ENCODE measurements at places on chromosomes 11 and 22.

DNA sequence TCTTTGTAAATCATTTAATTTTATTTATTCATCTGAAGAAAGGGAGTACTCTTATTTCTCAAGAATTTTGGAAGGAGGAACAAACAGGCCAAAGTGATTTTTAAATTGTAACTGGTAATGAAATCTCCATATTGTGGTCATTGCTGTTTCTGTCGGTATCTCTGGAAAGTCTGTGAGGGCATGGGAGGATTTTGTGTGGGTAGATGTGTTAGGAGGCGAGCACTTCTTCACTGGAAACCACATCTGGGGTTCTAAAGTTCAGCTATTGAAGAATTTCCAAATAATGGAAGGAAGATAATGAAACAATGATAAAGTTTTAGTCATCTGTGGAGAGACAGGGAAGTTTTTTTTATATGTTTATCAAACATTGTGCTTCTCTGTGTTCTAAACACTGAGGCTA is 6.6 kb downstream of the TRIM34 start:
- DNase-seq = no peak

DNA sequence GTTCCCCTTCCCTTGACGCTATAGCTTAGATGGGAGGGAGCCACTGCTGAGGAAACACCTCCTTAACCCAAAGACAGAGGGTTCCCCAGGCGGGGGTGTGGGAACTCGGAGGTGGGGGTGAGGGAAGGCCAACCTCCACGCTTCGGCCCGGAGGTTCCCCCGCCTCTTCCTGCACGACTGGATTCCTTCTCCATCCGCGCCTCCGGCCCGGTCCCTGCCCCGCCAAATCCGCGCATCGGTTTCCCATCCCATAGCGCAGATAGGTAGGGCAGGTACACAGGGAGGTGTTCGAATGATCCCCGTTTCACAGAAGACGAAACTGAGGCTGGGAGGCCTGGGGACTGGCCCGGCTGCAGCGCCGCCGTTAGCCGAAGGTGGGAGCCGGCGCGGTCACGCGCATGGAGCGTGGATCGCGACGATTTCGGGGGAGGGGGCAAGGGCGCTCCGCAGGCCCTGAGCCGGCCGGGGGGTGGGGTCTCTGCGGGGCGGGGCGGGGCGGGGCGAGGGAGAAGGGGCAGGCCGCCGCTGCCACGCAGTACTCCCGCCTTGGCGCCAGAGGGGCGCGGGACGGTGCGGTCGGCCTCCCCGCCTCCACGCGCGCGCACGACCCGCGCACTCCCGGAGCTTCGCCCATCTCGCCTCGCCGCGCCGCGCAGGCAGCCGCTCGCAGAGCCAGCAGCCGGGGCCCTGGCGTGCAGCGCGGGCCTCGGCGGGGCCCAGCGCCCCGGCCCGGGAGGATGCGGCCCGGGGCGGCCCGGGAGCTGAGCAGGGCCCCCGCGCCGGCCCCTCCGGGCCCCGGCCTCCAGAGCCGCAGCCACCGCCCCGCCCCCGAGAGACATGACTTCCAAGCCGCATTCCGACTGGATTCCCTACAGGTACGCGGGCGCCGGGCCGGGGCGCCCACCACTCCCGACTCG is at the start of gene TUB:
Gene TUB (plus strand): TSS at position 538 of the 917 bp plus-strand sequence. CDS start 300 bp downstream, at position 838.
- peak; percentile 64 for DNase-seq

- DNase-seq = no peak
Observed at GRCh38 chr22:17655289-17655688, 16.7 kb downstream of the BCL2L13 start.

DNA sequence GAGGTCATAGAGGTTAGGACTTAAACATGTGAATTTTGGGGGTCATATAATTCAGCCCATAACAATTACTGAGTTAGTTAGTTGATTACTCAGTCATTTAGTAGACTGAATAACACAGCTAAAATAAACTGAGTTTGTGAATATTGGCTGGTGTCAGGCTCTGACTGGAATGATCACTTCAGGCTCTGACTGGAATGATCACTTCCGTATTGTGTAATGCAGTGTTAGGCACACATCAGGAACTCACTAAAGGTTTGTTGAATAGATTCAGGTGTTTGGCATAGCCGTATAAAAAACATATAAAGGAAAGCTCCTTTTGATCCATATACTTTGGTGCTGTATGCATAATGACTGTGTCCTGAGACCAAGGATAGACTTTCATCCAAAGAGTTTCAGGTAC is 610.5 kb downstream of the INSC start:
- no peak for DNase-seq

GRCh38 chr11:95536047-95536690 is 253.4 kb downstream of the FAM76B start:
- DNase-seq = no peak

DNA sequence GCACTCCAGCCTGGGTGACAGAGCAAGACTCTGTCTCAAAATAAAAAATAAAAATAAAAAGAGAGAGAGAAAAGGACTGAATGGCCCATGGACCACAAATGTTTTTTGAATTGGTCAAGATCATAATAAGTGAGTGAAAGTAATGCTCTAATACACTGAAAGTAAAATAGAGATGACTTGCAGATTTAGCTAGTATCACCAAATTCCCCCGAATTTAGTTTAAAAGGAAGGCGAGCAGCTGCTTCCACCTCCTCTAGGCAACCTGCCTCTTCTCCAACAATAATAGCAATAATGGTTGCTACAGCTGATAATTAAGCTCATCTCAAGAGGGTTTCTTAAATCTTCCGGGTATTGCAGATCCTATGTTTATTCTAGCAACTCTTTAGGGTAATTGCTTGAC is 36.8 kb downstream of the CELF1 start:
- DNase-seq = no peak

DNA sequence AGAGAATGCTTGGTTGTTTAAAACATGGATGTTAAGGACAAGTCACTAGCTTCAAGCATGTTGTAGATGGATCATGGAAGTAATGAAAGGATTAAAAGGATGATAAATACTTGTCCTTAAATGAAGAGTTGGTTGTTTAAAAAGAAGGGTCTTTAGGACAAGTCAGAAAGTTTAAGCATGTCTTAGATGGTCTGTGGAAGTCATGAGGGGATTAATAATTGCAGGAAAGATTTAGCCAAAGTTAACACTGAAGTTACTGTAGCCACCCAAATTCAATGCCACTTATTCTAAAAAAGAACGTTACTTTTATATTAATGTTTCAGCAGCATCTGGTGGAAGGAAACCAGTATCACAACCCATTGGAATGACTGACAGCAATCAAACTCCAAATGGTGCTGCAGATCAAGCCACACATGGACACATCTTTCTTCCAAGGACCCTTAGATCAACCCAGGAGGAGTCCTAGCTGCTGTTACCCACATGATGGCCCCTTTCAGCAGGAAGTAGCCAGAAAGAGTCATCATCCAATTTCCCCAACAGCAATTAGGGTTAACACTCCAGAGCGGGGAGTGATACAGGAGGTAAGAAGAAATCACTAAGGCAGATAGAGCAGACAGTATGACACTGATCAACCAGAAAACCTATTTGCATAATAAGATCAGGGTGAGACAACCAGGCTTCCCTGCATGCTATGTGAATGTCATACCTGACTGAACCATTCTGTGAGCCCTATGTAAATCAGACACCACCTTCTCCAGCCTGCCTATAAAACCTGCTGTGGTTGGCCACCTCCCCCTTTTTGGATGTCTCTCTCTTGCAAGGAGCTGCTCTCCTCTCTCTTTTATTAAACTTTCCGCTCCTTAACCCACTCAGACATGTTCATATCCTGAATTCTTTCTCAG is 88.4 kb upstream of the GNAZ start:
- no peak for DNase-seq

GRCh38 chr11:131691181-131692041 is 321.0 kb downstream of the NTM start:
- peak; percentile 65 for DNase-seq

DNA sequence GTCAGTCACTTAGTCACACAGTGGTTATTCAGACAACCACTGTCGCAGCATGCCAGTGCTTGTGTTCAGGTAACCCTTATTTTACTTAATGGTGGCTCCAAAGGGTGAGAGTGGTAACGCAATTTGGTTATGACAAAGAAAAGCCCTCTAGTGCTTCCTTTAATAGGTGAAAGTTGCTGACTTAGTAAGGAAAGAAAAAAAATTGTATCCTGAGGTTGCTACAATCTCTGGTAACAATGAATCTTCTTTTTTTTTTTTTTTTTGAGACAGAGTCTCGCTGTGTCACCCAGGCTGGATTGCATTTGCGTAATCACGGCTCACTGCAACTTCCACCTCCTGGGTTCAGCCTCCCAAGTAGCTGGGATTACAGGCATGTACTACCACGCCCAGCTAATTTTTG is 64.5 kb downstream of the C11orf91 start:
- DNase-seq = no peak

GRCh38 chr22:47610764-47611163 is 848.3 kb downstream of the TBC1D22A start:
- no peak for DNase-seq

- no peak for DNase-seq
Observed at GRCh38 chr11:19652623-19653375, 59.8 kb upstream of the NAV2 start.

DNA sequence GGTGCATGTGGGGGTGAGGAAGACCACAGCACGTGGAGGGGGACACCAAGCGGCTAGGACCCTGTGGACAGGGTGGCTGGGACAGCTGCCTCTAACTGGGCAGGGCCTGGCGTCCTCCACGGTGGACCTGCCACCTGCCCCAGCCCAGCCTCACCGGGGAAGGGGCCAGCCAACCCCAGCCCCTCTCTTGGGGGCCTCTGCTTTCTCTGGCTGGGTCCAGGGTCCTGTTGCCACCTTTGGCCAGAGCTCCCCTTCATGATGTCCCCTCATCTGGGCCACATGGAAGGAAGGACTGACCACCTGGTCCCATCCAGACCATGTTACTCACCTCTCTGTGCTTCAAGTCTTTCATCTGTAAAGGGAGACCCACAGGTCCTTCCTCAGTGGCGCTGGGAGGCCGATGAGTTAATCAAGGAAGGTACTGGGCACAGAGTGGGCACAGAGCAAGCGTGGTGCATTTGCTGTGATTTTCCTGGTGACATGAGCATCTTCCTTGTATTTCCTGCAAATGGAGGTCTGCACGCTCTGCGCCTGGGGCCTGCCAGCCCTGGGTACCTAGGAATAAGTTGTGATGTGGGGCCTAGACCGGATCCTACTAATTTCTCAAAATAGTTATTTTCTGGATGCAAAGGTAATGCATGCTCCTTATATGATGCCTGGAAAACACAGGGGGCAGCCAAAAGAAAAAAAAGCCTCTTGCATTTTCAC is 538.4 kb downstream of the TBC1D22A start:
- no peak for DNase-seq

DNA sequence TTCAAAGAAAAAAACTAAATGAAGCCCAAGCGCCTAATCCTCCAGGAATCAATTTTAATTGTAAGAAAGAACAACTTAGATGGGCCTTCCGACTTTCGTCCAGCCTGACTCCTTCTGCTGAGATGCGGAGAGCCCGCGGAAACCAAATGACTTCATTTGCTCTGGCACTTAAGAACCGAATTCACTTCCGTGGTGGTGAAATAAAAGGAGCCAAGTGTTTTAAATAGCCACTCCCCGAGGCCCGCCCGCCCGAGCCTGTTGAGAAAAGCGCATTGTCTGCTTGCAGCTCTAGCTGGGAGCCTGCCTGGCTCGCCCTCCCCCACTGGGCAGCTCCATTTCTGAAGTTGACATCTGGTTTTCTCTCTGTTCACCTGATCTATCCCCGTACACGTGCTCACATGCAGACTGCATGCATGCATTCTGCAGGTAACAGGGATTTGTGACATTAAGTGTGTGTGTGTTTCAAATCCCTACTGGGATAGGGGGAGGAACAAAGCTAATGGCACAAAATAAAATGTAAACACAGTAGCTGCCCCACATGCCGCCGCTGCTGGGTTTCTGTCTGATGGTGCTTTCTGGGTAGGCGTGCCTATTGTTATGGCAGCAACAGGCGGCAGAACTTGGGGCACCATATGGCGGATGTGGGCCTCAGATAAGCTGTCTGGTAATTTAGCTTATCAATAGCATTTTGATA is 6.2 kb downstream of the TEAD1 start:
- no peak for DNase-seq

DNA sequence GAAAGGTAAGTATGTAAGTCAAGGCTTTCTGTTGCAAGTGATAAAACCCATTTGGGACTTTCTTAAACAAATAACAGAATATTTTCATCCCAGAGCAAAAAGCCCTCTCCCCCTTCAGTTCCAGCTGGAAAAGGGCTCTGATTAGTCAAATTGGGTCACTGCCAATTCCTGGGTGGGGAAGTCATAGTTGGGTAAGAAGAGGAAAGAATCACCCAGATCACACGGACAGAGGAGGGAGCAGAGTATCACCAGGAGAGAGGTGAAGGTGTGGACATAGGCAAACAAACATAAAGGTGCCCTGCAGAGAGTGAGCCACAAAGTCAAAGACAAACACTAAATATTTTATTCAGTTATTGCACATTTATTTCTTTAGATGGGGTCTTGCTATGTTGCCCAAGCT is 36.3 kb upstream of the SORL1 start:
- no peak for DNase-seq

DNA sequence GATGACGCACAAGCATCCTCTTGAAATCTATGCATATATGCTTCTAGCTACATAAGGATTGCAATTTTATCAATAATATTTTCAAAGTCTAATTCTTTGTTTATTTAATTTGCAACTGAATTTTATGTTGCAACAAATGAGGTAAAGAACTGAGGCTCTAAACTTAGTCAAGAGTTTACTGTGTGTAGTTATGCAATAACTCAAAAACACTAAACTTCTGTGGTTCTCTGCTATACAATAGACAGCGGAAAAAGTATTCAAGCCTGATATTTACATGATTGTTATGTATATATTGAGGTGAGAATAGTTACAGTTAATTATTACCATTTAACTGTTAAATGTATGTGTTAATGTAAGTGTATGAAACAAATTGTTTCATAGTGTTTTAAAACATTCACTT is 32.9 kb downstream of the MSANTD4 start:
- DNase-seq = no peak

All from GM13977 (cell line).